AG09309 (cell line): ENCODE measurements at places on chromosomes 2 and 18.

DNA sequence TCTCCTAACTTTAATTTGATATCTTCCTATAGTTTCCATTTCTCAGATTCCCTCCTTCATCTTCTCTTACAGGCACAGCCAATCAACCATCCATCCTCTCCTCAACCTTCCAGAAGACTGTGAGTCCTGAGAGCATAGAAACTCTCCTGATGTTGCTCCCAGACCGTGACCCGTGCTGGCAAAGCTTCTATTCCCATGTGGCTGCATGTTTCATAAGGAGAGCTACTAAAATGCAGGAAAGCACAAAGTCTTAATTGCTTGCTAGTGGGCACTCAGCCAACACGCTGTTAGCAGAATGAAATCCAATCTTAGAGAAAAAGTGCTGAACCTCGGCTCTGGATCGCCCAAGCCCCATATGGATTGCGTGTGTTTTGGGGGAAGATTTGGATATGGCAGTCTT is 1244.7 kb upstream of the ZEB2 start:
- no peak for DNase-seq

DNA sequence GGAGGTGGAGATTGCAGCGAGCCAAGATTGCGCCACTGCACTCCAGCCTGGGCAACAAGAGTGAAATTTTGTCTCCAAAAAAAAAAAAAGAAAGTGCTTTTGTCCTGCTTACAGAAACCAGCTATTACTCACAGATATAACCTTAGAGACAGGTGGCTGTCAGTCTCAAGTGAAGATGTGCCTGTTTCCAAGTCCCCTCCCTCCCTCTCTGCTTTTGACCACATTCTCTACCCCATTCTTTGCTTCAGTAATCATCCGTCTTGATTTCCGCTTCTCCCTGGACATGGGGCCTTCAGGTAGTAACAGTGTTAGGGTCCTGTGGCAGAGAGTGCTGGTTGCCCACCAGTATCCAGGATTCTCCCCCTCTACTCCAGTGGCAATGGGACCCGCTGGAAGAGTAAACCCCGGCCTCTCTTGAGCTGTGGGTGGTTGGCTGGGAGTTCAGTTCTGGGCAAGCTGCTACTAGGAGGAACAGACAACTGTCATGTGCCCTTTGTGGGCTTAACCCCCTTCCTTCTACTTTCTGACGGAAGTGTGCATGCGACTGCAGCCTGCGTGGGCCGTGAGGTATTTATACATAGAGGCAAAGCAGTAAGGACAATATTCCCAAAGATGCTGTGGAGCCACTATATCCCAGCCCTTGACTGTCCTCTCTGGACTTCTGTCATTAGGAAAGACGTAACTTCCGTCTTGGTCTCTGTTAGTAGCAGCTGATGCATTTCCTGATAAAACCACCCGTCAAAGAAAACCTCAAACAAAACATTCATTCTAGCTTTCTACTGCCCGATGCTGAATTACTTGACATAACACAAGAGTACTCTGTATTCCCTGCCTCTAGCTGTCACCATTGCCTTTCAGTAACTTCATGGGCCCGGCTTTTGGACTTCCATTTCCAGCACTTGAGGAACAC is 17.8 kb downstream of the PDCL3 start:
- no peak for DNase-seq

- DNase-seq = no peak
Measured at GRCh38 chr18:48569915-48570264, 31.1 kb downstream of the CTIF start.

DNA sequence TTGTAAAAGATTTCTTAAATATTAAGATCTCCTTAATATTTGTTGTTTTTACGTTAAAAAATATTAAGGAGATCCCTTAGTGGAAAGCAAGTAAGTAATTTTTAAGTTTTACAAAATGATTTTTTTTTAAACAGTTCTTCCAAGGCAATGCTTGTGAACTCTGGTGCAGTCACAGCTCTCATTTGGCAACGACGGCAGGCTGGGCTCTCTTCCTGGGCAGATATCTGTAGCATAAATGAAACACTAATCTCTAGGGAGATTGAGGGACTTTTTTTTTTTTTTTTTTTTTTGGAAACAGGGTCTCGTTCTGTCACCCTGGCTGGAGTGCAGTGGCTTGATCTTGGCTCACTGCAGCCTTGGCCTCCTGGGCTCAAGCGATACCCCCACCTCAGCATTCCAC is 38.5 kb downstream of the GORASP2 start:
- DNase-seq = no peak

- no peak for DNase-seq
Measured at GRCh38 chr18:74609535-74609934, 11.9 kb downstream of the ZNF407 start.

- no peak for DNase-seq
Measured at GRCh38 chr2:100820273-100820522, 259 bp downstream of the NPAS2 start.

GRCh38 chr2:101947374-101947773 is 44.4 kb upstream of the IL1R2 start:
- no peak for DNase-seq

DNA sequence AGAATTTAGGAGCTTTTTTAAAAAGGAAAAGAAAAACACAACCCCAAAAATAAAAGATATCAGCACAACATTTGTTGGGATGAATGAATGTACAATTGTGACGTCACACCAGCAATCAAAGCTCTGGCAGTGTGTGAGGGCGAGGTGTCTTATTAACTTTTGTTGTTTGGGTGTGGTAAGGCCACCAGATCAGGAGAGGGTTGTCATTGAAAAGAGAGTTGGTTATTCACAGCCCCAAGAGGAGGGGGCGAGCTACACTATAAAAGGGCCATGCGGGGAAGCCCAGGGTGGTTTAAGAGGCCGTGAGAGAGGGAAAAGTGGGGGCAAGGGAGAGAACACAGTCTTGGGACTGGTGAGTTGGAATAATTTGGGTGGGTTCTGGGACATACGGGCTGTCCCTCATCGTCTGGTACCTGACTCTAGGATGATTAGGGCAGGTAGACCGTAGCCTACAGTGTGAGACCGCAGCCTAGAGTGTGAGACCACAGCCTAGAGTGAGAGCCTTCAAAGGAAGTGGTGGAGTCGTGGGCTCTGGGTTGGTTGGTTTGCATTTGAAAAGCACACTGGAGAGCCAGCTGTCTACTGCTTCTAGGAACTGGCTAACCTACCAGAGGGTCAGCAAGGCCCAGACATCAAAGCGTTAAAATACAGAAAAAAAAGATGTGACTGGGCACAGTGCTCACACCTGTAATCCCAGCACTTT is 128.4 kb downstream of the INO80D start:
- no peak for DNase-seq

DNA sequence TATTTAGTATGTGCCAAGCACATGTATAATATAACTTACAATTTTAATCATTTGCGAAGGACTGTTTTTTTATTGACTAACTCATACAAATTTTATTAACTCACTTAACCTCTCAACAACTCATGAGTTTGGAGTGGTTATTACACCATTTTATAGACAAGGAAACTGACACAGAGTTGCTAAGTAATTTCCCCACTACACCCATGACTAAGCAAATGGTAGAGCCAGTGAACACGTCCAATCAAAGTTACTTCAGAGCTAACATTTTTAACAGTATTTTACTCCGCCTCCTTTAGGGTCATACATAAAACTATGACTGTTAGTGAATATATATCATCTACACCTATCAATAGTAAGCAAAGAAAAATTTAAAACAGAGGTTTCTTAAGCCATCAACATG is 556.7 kb upstream of the FSIP2 start:
- no peak for DNase-seq

- DNase-seq = no peak
Measured at GRCh38 chr2:128401680-128402079, 83.0 kb upstream of the HS6ST1 start.

- DNase-seq = no peak
Measured at GRCh38 chr2:212494418-212495020, 44.1 kb downstream of the ERBB4 start.

GRCh38 chr2:198311020-198311419 is 506.6 kb downstream of the PLCL1 start:
- DNase-seq = no peak
